ENCODE measurements at places on chromosomes 16 and 17.
A peak's percentile ranks its signal among the peaks of the same experiment; 100 is the strongest.

DNA sequence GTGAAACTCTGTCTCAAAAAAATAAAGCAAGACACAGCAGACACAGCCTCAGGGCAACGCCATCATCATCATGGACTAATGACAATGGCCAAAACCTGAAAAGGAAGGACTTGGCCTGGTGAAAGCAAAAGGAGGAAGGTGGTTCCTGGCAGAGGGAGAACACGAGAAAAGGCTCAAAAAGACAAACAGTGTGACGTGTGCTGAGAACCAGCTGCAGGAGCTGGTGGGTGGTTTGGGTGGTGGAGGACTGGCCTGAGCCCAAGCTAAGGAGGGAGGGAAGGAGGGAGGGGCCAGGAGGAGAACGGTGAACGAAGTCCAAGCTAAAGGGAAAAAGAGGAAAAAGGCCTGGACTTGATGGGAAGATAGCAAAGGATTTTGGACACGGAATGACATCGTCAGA, 85.1 kb downstream of the SLC39A11 start:
- DNase-seq, result no peak

GRCh38 chr17:69722518-69722917, 308.0 kb downstream of the MAP2K6 start:
- no peak for DNase-seq

DNA sequence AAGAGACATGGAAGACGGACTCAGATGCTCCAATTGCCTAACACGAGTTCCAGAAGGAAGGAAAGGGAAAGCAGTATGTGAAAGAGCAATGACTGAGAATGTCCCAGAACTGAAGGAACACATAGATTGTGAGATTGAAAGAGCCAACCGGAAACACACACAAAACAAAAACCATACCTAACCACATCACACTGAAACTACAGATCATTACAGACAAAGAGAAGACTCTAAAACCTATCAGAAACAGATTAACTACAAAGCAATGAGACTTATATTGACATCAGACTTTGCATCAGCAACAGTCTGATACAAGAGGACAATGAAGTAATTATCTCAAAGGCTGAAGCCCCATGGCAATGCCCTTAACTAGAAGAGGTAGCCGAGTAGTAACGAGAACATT, 45.6 kb upstream of the CLEC18B start:
- no peak for DNase-seq

DNA sequence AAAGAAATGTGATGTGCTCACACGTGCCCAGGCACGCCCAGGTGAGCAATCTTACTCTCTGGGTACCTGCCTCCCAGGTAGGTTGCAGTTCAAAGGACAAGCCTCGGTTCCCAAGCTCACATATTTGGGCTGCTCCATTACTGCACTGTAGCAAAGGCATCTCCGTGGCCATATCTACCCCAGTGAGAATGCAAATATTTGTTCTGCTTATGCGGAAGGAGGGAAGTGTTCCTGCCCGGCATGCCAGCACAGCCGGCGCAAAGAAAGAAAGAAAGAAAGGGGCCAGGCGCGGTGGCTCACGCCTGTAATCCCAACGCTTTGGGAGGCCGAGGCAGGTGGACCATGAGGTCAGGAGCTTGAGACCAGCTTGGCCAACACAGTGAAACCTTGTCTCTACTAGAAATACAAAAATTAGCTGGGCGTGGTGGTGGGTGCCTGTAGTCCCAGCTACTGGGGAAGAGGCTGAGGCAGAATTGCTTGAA, 30.7 kb downstream of the SLC43A2 start:
- DNase-seq, result no peak

GRCh38 chr16:22190081-22190775, 15.8 kb upstream of the EEF2K start:
- peak; percentile 100 for DNase-seq

- peak; percentile 30 for DNase-seq
Observed at GRCh38 chr16:30953511-30954124, 3.9 kb upstream of the SETD1A start.

- no peak for DNase-seq
Observed at GRCh38 chr17:82832411-82832810, 7.4 kb downstream of the ZNF750 start.

- no peak for DNase-seq
Observed at GRCh38 chr17:50265690-50266315, 8.5 kb upstream of the TMEM92 start.

DNA sequence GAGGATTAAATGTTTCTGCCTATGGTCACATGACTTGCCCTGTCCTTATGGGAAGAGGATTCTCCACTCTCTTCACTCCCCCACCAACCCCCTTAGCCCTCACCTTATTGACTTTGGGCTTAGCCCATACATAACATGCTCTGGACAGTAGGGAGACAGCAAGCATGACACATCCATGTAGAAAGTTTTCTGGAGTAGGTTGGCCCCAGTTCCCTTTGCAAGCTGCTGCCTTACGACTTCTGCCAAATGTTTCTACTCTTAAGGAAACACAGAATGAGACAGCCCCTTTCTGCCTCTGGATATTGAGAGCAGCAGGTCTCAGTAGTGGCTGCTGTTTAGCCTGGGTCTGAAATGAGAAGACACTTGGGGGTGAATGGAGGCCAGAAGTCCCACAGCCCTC, 282.2 kb downstream of the MAP2K6 start:
- DNase-seq, result no peak

All from stimulated activated CD4-positive, alpha-beta T cell treated with anti-CD3 and anti-CD28 coated beads, TNF-alpha, amount 100 ng/mL, for 48 hours (primary cell).